ENCODE measurements at places on chromosomes 2 and 18.

DNA sequence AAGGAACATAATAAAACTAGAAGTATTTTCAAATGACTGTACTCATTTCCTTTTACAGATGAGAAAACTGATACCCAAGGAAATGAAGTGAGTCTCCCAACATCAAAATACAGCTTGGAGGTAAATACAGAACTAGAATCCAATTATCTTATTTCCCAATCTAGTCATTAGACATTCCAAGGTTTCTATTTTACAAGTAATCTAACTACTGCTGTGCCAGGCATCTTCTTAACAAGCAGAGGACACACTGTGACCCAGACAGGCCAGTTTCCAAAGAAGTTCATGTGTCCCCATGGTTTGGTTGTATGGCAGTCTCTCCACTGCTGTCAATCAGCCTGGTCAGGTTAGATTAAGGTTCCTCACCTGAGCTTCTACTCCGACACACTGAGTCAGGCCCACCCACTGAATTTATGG is 143.5 kb downstream of the THADA start:
- DNase-seq: no peak

GRCh38 chr18:3346487-3346886 is 84.6 kb downstream of the MYL12B start:
- DNase-seq: no peak

DNA sequence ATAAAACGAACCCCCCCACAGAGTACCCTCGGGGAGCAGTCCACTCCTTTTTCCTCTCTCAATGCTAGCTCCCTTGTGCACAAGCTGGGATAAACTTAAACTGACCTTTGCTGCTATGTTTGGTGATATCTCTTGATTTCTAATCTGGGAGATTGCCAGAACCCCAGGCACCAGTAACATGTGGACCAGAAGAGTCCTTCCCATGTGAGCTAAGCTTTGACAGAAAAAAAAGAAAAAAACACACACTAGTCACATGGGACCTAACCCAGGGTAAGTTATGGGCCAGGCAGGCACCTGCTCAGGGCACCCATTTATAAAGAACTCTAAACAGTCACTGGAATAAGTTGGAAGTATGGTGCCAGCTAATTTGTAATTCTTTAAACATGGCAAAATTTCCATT is 242.6 kb downstream of the EN1 start:
- no peak for DNase-seq

- no peak for DNase-seq
Observed at GRCh38 chr2:152167065-152167464, 8.5 kb downstream of the STAM2 start.

- DNase-seq: no peak
Observed at GRCh38 chr2:100451092-100451491, 19.2 kb upstream of the NMS start.

DNA sequence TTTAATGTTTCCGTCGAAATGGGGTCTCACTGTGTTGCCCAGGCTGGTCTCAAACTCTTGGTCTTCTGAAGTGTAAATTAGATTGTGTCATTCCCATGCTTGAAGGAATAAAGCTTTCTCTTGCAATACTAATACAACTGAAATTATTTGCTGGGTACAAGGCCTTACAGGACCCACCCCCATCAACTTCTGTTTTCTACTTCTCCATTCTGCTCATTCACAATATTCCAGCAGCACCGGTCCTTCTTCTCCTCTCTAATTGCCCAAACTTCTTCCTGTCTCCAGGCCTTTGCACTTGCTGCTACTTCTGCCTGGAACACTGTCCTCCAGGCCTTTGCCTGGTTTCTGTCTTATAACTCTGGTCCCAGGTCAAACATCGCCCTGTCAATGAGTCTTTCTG is 73.8 kb downstream of the APOB start:
- DNase-seq: no peak

DNA sequence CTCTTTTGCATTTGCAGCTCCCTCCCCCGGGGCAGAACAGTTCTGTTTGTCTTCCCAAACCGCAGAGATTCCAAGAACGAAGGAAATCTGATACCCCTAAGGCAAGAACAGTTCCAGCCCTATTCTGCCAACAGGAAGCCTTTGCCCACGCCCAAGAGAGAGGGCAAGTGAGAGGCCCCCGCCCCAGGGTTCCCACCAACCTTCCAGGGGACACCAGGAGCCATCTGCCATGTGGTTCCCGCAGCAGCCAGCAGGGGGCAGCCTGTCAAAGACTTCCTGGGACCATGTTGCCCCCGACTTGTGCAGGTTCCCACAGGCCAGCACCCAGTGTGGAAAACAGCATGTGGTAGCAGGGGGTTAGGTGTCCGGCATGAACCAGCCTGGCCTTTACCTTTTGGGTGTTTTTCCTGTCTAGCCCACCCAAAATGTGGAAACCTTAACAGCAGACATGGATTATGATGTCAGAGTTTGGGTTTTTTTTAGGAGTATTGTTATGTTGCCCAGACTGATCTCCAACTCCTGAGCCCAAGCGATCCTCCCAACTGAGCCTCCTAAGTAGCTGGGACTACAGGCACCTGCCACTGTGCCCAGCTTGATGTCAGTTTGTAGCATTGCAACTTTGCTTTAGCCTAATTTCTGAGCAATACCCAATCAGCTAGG is 21.7 kb upstream of the EFHD1 start:
- no peak for DNase-seq

GRCh38 chr2:20400787-20401488 is 45.9 kb upstream of the RHOB start:
- no peak for DNase-seq

GRCh38 chr2:116467243-116467642 is 1347.2 kb upstream of the DDX18 start:
- no peak for DNase-seq

GRCh38 chr2:112674229-112674628 is 28.5 kb downstream of the SLC20A1 start:
- DNase-seq: peak; percentile 93

DNA sequence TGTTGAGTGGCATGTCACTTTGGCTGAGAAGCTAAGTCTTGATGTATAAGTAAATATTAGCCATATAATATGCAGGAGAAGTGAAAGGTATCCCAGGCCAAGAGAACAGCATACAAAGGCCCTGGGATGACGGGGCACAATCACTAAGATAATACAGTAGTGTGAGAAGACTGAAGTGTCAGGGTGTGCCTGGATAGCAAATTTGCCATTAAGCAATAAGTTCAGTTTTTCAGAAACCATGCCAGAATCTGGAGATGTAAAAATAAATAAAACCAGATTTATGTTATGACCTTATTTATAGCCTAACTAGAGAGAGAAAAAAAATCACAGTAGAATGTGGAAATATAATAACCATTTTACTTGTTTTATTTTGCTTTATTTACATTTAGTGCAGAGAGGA is 1858.7 kb upstream of the CELF4 start:
- no peak for DNase-seq
